ENCODE measurements at places on chromosomes 6 and 20.

- DNase-seq: no peak
Observed at GRCh38 chr20:42559665-42560064, 630.0 kb downstream of the PTPRT start.

DNA sequence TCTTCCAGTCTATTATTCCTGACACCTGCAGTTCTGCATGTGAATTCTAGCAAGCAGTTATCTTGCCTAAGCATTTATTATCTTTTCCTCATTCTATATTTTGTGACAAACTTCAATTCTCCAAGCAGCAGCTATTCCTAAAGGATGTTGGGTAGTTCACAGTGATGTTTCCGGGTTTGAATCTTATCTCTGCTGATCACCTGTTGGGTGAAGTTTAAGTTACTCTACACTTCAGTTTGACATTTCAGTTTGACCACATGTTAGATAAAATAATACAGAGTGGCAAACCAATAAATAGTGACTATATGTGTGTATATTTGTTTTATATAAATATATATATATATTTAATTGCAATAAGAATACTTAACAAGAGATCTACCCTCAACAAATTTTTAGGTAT lies 168.6 kb downstream of the ADGRG6 start:
- no peak for DNase-seq

GRCh38 chr6:116033687-116034303 lies 26.9 kb downstream of the FRK start:
- DNase-seq: no peak

DNA sequence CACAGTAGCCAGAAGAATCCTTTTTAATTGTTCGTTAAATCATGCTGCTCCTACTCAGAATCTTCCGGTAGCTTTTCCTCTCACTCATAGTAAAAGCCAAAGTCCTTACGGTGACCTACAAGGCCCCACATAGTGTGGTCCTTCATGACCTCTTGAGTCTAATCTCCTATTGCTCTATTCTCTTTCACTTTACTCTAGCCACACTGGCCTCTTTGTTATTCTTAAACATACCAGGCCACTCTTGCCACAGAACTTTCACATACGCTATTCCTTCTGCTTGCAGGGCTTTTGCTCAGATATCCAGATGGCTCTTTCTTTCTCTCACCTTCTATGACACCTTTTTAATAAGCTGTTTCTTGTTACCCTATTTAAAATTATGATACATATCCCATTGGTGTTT lies 25.7 kb downstream of the ZNF391 start:
- no peak for DNase-seq

GRCh38 chr6:132643547-132643946 lies 15.4 kb downstream of the TAAR1 start:
- no peak for DNase-seq

- no peak for DNase-seq
Observed at GRCh38 chr6:138044458-138044857, 62.8 kb downstream of the PERP start.

DNA sequence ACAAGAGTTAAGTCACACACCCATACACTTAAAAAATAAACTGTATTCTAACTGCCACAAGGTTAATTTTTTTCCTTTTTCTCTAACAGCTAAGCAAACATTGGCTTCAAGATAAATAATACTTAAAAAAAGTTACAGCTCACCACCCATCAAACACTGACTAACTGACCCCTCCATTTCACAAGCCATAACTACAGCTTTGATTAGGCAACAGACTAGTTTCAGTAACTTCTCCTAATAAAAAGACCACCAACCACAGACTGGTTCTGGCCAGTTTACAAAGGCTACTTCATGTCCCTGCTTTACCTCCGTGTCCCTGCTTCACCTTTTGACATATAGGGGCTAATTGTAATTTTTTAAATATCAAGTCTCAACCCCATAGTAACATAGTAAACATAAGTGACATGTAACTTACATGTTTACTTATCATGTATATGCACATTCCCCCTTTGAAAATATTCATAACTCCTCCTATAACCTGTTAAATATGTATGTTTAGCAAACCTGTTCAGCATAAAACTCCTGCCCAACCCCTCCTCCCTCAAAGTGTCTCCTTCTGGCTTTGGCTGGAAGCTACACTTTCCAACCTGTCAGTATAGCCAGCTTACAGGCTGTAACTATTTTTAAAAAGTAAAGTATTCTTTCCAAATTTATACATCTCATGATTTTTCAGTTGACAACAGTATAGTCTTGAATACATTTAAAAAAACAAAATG lies 15.1 kb upstream of the POM121L2 start:
- no peak for DNase-seq

DNA sequence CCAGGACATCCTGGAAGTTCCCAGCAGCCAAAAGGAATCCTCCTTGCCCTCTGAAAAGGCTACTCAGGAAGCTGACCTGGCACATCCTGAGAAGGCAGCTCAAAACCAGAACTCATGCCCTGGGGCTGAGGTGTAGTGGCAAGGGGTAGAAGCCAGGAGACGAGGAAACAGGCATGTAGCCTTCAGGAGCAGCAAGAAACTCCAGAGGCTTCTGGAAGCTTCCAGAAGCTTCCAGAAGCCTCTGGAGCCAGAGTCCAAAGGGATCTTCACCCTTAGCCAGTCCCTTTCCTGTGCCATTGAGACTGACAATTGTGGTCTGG lies 43.9 kb downstream of the BMP7 start:
- DNase-seq: no peak

GRCh38 chr6:34288581-34288980 lies 39.8 kb upstream of the SMIM29 start:
- no peak for DNase-seq

DNA sequence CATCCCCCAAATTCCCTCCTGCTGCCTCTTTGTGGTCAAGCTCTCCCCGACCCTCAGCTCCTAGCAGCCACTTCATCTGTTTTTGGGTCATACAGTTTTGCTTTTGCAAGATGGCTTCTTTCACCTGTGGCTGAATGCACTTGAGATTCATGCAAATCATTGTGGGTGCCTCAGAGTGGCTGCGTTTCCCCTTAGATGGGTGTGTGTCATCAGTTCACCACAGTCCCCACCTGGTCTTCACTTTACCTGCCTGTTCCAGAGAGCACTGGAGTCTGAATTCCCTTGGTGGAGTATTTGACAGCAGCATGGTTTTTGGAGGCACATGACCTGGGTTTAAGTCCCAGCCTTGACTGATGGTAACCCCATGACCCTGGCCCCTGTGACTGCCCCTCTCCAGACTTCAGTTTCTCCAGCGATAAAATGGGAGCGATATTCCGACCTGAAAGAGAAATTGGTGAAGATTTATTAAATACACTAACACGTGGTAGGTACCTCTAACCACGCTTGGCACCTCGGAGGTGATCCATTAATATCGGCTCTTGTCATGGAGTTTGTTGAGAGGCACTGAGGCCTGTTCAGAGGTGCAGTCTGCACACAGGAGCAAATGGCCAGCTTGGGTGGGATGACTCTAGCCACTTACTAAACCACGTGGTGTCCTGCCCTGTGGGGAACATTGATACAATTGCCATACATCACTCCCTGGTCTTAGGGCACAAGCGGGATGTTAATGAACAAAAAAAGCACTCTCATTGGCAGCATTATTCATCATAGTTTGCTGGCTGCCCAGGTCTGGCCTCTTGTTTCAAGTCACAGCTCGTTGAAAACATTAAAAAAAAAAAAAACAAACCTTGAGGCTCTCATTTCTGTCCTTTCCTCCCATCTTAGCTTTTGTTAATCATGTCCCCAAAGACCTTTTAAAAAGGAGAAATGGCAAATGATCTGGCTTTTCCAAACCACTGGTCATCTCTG lies 167.2 kb upstream of the KCNG1 start:
- no peak for DNase-seq

DNA sequence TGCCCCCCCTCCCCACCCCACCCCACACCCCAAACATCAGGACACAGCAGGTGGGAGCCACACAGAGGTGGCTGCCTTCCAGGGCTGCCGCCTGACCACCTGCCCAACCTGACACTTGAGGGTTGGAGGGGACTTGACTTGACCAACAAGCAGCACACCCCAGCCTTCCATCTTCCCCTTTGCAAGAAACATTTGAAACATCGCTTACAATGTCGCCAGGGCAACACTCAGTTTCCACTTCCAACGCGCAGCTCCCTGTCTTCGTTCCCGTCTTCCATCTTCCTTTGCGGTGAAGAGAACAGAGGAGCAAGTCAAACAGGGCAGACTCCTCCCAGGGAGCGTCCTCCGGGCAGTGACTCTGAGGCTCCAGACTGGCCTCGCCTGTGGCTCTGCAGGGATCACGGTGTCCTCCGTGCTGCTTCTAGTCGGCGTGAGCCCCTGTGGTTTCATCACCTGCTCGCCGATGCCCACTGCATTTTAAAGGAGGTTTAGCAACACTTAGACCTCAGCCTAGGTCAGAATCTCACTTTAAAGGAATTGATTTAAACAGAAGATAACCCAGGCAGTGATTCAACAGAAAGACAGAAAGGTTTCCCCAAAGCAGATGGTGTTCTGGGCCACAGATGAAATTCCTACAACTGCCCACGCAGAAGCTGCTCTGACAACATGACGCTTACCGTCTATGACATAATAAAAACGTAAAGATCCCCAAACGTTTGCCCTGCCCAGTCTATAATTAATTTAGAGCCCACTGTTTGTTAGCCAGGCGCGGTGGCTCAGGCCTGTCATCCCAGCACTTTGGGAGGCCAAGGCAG lies 130.8 kb downstream of the TAF4 start:
- DNase-seq: no peak

All from NCI-H187 treated with DMSO at 0.1 percent for 48 hours (cell line).